Mesothelial cell of epicardium (in vitro differentiated cells): ENCODE measurements at places on chromosomes 6 and 20.

DNA sequence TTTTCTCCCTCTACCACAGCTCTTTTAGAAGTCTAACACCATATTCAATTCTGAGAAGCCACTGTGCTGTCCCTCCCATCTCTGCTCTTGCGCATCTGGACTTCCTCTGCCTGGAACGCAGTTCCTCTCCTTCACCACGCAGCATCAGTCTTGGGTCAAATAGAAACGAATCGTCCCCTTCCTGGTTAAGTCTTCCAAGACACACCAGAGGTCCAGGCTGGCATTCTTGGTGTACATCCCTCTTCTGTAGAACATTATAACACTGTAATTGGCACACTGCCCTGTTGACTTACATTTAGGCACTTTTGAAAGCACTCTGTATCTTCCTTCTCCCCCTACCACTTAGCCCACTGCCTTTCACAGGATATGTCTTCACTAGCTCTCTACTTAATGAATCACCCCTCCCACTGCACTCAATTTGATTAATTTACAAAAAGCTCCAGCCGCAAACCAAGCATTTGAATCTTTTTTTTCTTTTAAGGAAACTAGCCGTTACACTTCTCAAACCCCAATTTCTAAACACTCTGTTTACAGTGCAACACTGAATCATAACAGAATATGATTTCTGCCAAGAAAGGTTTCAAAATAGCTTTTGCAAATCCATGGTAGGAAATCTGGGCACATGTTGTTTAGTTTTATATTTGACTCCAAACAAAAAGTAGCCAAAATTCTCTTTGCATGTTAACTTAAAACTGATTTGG is 140.8 kb upstream of the CARMIL1 start:
- H3K36me3 ChIP-seq: no peaks in the 10 kb centered on the region
- DNase-seq: no peak
- no peaks in the 10 kb centered on the region for H3K27me3 ChIP-seq
- H3K4me3 ChIP-seq: peak overlapping the region; percentile 9

- no peak for DNase-seq
- H3K36me3 ChIP-seq: peaks cover 9% of the 10 kb centered on the region
- H3K27ac ChIP-seq: no peak overlapping the region
These were observed 87.7 kb downstream of the TSHZ2 start for GRCh38 chr20:53059848-53060247.

DNA sequence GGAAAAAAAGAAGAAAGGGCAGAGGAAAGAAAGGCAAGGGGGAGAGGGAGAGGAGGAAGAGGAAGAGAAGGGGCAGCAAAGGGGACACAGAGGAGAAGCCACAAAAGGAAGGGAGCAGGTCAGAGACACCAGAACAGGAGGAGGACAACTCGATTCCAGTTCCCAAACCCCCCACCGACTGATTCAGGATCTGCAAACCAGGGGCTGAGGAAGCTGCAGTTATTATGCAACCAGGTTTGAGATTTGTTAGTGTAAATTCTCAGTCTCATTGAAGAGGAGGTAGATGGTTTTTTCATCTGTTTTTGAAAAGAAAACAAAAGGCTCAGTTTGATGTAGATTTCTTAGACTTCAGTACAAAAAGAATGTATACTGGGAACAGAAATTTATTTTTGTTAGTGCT is 202.8 kb downstream of the FOXC1 start:
- H3K27ac ChIP-seq: no peak overlapping the region
- peaks cover 56% of the 10 kb centered on the region for H3K4me1 ChIP-seq
- peaks cover 2% of the 10 kb centered on the region for H3K27me3 ChIP-seq
- no peaks in the 10 kb centered on the region for H3K36me3 ChIP-seq
- no peak overlapping the region for H3K4me3 ChIP-seq

DNA sequence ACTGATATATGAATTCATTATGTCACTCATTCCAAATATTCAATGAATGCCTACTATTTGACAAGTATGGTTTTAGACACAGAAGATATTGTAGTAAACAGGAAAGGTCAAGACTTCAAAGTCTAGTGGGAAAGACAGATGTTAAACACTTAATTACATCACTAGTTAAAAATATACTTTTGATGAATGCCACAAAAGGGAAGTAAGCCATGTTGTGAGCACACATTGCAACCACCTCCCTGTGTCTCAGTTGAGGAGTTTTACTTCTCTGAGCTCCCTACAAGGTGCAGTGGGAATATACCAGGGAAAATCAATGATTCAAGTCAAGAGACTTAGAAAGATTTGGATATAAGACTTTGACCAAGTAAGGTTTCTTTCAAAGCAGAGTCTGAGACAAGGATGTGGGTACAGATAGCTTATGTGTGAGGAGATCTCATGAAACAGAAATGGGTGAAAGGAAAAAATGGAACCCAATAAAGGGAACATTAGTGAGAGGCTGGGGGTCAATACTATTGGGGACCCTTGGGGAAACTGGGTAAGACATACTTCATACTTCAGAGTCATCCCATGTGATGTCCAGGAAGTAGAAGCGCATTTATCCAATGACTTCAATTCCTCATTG is 503.7 kb downstream of the KIF16B start:
- H3K36me3 ChIP-seq: no peaks in the 10 kb centered on the region
- DNase-seq: no peak
- no peak overlapping the region for H3K27ac ChIP-seq
- no peak overlapping the region for H3K4me3 ChIP-seq
- H3K27me3 ChIP-seq: no peaks in the 10 kb centered on the region

DNA sequence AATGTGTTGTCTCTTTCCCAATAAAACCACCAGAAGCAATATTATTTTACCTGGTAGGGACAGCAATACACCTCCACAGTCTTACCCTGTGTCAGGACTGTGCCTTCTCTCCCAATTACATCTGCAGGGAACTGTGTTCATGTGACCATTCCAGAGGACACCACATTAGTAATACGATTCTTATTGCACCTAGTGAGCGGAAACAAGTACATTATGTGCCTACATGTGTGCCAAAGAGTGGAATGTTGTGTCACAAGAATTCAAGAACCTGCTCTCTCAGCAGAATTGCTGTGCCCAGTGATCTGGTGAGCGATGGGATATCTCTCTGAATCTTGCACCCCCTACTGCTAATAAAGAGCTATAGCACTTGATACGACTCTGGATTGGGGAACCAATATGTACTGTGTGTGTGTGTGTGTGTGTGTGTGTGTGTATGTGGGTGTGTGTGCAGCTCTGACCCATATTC is 57.4 kb upstream of the FOXC1 start:
- no peaks in the 10 kb centered on the region for H3K36me3 ChIP-seq
- H3K4me3 ChIP-seq: no peak overlapping the region
- no peaks in the 10 kb centered on the region for H3K4me1 ChIP-seq
- DNase-seq: no peak
- H3K27ac ChIP-seq: no peak overlapping the region

GRCh38 chr6:156376091-156376490 is 401.1 kb upstream of the ARID1B start:
- no peak overlapping the region for H3K4me3 ChIP-seq
- H3K4me1 ChIP-seq: peaks cover 10% of the 10 kb centered on the region
- no peaks in the 10 kb centered on the region for H3K27me3 ChIP-seq
- no peak for DNase-seq
- H3K36me3 ChIP-seq: no peaks in the 10 kb centered on the region

- no peak for DNase-seq
- H3K27me3 ChIP-seq: no peaks in the 10 kb centered on the region
- H3K27ac ChIP-seq: peak overlapping the region; percentile 47
- no peaks in the 10 kb centered on the region for H3K36me3 ChIP-seq
These were observed 68.4 kb downstream of the VEGFA start for GRCh38 chr6:43838276-43839036.

GRCh38 chr20:40776466-40777457 is 87.7 kb upstream of the MAFB start:
- DNase-seq: no peak
- H3K4me3 ChIP-seq: no peak overlapping the region
- H3K36me3 ChIP-seq: no peaks in the 10 kb centered on the region
- no peak overlapping the region for H3K27ac ChIP-seq

GRCh38 chr20:15618912-15619311 is 954.3 kb downstream of the KIF16B start:
- peaks cover 11% of the 10 kb centered on the region for H3K4me1 ChIP-seq
- H3K27me3 ChIP-seq: no peaks in the 10 kb centered on the region
- no peaks in the 10 kb centered on the region for H3K36me3 ChIP-seq

- peaks cover 1% of the 10 kb centered on the region for H3K36me3 ChIP-seq
- H3K27me3 ChIP-seq: peaks cover 6% of the 10 kb centered on the region
- H3K4me3 ChIP-seq: no peak overlapping the region
- DNase-seq: no peak
These were observed 122.2 kb downstream of the PHF3 start for GRCh38 chr6:63757826-63758225.

- DNase-seq: no peak
- no peaks in the 10 kb centered on the region for H3K36me3 ChIP-seq
- H3K27me3 ChIP-seq: no peaks in the 10 kb centered on the region
- H3K4me3 ChIP-seq: no peak overlapping the region
- peaks cover 10% of the 10 kb centered on the region for H3K4me1 ChIP-seq
- no peak overlapping the region for H3K27ac ChIP-seq
These were observed 145.7 kb downstream of the RIMS1 start for GRCh38 chr6:72032086-72032485.

DNA sequence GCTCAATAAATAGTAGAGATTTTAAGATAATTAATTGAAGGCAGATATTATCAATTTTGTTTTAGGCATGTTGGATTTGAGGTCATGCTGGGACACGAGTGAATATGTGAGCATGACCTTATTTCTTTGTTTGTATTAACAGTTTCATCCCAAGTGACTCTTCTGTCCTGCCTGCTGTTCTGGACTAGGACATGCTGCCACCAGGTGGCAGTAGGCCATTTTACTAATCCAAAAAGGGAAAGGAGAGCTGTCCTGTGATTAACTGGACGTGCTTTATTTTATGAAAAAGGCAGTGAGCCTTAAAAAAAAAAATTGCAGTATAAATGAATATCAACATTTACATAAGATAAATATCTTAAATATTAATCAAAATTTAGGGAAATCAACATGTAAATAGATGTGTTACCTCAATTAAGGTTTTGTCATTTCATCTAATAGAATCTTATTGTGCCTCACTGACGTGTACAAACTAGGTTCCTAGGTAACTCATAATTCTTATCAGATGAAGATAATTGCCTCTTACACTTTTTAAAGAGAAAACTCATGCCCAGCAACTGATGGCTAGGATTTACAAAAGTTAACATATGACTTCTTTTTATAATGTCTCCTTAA is 49.8 kb downstream of the FRK start:
- no peaks in the 10 kb centered on the region for H3K27me3 ChIP-seq
- H3K4me1 ChIP-seq: peaks cover 33% of the 10 kb centered on the region
- H3K4me3 ChIP-seq: no peak overlapping the region
- no peaks in the 10 kb centered on the region for H3K36me3 ChIP-seq
- no peak overlapping the region for H3K27ac ChIP-seq

DNA sequence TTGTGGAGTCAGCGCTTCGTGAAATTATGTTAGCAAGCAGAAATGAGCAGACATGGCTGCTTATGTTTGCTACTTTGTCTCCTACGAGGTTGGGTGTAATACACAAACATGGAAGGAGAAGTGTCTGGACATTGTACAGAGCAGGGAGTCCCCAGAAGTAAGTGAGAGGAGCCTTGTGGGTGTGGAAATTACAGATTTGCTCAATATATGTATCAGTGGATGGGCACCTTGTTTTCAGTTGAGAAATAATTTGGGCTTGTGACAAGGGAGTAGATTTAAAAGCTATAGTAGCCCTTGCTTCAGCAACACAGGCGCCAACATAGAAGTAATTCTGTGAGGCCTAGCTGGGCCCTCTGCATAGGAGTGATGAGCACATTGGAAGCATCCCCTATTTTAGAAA is 49.2 kb downstream of the HECA start:
- peaks cover 18% of the 10 kb centered on the region for H3K36me3 ChIP-seq
- H3K27me3 ChIP-seq: no peaks in the 10 kb centered on the region
- H3K4me3 ChIP-seq: no peak overlapping the region
- peaks cover 23% of the 10 kb centered on the region for H3K4me1 ChIP-seq

DNA sequence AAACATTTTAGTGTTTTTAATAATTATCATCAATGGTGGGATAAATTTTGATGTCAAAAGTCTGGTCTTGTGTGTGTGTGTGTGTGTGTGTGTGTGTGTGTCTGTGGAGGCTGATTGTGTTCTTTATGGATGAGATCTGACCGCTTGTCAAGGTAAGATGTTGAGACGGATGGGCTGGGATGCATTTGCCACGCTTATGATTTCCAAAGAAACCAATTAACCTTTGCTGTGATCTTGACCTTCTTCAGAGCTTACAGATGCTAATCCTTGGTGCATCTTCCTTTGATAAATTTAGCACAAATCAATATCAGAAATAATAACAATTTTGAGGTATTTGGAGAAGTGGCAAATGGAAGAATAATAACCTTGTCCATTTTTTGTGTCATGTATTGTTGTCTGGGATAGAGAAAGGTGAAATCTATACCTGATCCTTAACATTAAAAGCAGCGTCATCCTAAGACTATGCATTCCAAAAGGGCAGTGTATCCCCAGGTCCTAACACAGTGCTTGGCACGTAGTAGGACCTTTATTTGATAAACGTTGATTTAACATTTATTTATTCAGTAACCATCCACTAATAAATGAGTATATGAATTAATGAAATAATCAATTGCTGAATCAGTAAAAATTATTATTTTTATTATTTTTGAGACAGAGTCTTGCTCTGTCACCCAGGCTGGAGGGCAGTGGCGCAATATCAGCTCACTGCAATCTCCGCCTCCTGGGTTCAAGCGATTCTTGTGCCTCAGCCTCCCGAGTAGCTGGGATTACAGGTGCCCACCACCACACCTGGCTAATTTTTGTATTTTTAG is 70.1 kb downstream of the ZDHHC14 start:
- H3K4me3 ChIP-seq: no peak overlapping the region
- peaks cover 5% of the 10 kb centered on the region for H3K36me3 ChIP-seq
- no peak overlapping the region for H3K27ac ChIP-seq
- peaks cover 23% of the 10 kb centered on the region for H3K4me1 ChIP-seq

DNA sequence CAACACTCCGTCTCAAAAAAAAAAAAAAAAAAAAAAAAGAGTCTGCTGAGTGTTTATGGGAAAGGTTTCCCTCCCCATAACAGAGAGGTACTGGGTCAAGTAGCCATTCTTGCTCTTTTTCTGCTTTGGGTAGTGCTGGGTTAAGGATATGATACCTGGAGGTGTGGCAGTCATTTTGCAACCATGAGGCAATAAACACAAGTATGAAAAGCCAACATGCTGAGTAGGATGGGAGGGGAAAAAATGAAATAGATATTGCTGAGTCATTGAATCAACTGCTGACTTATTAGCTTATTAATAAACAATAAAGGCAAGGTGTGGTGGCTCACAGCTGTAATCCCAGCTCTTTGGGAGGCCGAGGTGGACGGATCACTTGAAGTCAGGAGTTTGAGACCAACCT is 2.3 kb upstream of the TOMM34 start:
- peaks cover 53% of the 10 kb centered on the region for H3K4me1 ChIP-seq
- H3K27me3 ChIP-seq: no peaks in the 10 kb centered on the region
- H3K4me3 ChIP-seq: no peak overlapping the region
- H3K36me3 ChIP-seq: no peaks in the 10 kb centered on the region
- DNase-seq: no peak
- H3K27ac ChIP-seq: no peak overlapping the region

- no peak overlapping the region for H3K4me3 ChIP-seq
- H3K27ac ChIP-seq: peak overlapping the region; percentile 72
- peaks cover 64% of the 10 kb centered on the region for H3K4me1 ChIP-seq
- DNase-seq: no peak
- H3K27me3 ChIP-seq: peaks cover 34% of the 10 kb centered on the region
- peaks cover 4% of the 10 kb centered on the region for H3K36me3 ChIP-seq
These were observed 21.1 kb downstream of the FOXC1 start for GRCh38 chr6:1630771-1631217.

GRCh38 chr20:57075603-57076002 is 190.8 kb downstream of the BMP7 start:
- H3K27ac ChIP-seq: no peak overlapping the region
- peaks cover 21% of the 10 kb centered on the region for H3K4me1 ChIP-seq
- H3K4me3 ChIP-seq: no peak overlapping the region
- H3K27me3 ChIP-seq: no peaks in the 10 kb centered on the region
- DNase-seq: no peak

GRCh38 chr20:34143951-34144350 is 31.9 kb upstream of the EIF2S2 start:
- H3K27me3 ChIP-seq: peaks cover 2% of the 10 kb centered on the region
- H3K4me1 ChIP-seq: peaks cover 4% of the 10 kb centered on the region
- H3K27ac ChIP-seq: peak overlapping the region; percentile 32
- no peak overlapping the region for H3K4me3 ChIP-seq
- no peak for DNase-seq
